Mesothelial cell of epicardium (in vitro differentiated cells): ENCODE measurements at places on chromosomes 11 and 22. TPM values are rescaled to one million over a fixed set of nuclear protein-coding genes. Genes with fewer than 3 reads are reported as not detected.

- DNase-seq = no peak
Observed at GRCh38 chr11:65596520-65596919, 920 bp upstream of the KCNK7 start.

BDNF gene
- total RNA-seq = 7.1 to 8.5 TPM (median 7.9 TPM) in 3 replicates

GRCh38 chr11:44539971-44540370 lies 25.5 kb upstream of the CD82 start:
- no peak for DNase-seq

GRCh38 chr11:46315033-46315738 lies 32.1 kb upstream of the DGKZ start:
- no peak for DNase-seq

PGA5 gene
- not detected in 3 replicates for total RNA-seq

GRCh38 chr11:87866951-87867350 lies 308.3 kb downstream of the RAB38 start:
- DNase-seq = no peak

DNA sequence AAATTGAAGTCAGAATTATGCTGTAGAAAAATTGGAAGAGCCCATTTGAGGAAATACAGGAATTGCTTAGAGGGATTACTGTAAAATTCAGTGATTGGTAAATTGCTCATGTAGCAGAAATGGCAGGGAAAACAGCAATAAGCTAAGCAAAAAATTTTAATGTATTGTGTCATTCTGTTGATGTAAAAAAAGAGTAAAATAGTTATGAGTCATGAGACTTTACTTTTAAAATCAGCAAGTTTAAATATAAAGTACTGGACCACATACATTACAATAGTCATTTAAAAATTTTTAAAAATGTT lies 10.4 kb downstream of the PDHX start:
- no peak for DNase-seq
